ENCODE measurements at places on chromosomes 7 and 10.

DNA sequence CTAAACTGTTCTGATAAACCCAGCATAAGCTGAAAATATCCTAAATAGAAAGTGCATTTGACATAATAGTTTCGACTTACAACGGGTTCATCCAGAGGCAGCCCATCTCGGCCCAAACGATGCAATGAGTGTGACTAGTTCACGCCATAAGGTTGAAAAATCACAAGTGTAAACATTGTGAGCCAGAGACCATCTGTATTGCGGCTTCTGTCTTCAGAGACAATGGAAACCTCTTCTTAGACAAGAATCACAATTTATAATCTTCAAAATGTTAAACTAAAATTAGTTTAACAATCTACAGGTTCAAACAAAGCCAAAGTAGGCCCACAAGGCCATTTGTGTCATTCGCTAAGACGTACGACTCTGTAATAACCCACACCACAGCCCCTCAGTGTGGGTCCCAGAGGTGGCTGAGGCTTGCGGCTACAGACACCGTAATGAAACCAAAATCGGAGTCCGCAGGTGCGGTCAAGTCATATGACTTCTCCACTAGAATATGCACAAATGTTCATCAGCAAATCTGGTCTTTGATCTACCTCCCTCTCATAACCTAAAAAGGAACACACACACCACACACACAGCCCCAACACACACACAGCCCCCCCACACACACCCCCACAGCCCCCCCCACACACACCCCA is 81.8 kb downstream of the DIP2C start:
- no peak for DNase-seq

- no peak for DNase-seq
These were observed 70.6 kb downstream of the LHPP start for GRCh38 chr10:124532106-124532641.

DNA sequence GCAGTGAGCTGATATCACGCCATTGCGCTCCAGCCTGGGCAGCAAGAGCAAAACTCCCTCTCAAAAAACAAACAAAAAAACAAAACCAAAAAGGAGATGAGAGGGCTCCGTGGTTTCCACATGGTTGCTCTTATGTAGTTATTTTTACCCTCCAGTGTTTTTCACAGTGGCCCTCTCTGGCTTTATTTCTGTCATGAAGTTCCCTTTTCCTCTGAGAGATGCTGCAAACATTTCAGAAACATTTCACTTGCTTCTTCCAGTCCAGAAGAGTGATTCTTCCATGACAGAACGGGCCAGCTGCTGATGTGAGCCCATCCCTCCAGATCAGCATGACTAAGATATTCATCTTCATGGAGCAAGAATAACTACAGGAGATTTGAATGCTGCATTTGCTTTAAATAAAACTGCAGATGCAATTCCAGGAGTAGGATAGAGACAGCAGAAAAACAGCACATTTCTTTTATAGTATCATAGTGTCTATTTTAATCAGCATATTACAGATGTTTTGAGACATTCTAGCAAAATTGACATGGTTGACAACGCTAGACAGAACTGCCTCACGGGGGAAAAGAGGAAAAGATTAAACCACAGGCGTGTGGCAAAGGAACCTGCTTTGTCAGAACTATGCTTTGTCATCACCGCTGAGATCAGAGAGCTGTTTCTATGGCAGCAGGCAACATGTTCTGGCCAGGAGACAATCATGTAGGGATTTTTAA is 40.3 kb downstream of the NRCAM start:
- no peak for DNase-seq

- DNase-seq, result no peak
These were observed 121.2 kb downstream of the UBE2H start for GRCh38 chr7:129831424-129832058.

DNA sequence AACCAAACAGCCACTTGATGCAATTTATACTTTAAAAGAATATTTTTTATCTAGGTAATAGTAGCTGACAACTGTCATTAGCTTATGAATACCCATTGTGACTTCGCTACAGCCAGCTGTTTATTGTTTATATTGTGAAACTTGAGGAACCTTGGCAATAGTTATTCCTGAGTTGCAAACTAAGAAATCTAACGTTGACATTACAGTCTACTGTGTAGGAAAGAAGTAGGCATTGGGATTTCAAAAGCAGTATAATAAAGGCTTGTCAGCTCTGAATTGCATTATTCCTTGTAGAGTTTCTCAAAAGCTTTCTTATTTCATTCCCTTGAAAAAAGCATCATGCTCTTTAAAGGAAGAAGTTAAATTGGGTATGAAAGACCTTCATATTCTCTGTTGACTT is 42.7 kb upstream of the OIT3 start:
- DNase-seq, result no peak
